Stimulated activated CD4-positive, alpha-beta T cell treated with anti-CD3 and anti-CD28 coated beads, TNF-alpha, amount 100 ng/mL, for 4 hours (primary cell): ENCODE measurements at places on chromosomes 1 and 21.

DNA sequence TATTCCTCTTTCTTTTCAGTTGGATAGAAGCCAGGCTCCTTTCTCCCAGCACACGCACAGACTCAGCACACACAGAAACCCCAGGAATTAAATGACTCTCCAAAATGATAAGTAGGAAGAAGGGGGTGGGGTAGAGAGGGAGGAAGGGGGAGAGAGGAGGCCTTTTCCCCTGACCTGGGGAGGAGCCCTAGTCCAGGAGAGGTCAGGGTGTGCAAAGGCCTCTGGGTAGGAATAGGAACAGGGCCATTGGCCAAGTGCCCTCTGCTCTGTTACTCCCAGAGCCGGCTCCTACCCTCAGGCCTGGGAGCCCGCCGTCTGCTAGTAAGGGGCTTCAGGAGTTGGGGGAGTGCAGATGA is 35.6 kb upstream of the PUM1 start:
- no peak for DNase-seq

DNA sequence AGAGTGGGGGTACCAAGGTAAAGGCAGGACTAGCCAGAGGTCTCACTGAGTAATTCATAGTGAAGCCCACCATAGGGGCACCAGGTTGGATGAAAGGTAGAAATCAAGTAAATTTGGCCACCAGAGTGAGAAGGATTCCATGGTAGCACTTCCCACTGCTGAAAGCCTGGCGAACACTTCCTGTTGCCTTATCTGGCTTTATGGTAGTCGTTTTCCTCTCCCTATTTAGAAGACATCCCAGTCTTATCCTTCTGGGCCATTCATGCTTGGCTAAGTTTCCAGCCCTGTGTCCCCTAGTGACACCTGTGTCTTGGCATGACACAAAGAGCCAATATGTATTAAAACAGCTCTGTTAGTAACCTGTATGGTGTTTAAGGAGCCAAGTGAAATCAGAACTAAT is 74.3 kb upstream of the SIPA1L2 start:
- no peak for DNase-seq

- no peak for DNase-seq
These were observed 173.0 kb downstream of the NTMT2 start for GRCh38 chr1:170318736-170319135.

- DNase-seq = peak; percentile 4
These were observed 66.9 kb upstream of the LRIF1 start for GRCh38 chr1:111030590-111030989.

- DNase-seq = no peak
These were observed 35.6 kb downstream of the EEIG2 start for GRCh38 chr1:108595507-108595906.

- DNase-seq = no peak
These were observed 85.3 kb downstream of the HHIPL2 start for GRCh38 chr1:222462601-222463000.

- DNase-seq = no peak
These were observed 15.1 kb upstream of the ATP1A4 start for GRCh38 chr1:160136121-160136925.

DNA sequence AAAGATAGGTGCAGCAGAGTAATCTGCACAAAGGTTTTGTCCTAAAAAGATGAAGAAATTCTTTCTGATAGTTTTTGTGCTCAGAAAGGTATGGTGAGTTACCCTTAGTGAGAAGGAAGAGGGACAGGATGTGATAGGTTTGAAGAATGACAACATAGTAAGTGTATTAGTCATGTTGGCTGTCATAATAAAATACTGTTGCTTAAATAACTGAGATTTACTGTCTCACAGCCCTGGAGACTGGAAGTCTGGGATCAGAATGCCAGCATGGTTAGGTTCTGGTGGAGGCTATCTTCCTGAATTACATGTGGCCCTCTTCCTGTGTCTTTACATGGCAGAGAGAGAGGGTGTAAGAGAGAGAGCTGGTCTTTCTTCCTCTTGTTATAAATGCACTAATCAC is 965.2 kb downstream of the TTLL7 start:
- no peak for DNase-seq

GRCh38 chr1:6185635-6186382 is 5.7 kb upstream of the CHD5 start:
- no peak for DNase-seq

GRCh38 chr1:157154291-157154690 is 16.1 kb upstream of the ETV3 start:
- DNase-seq = no peak

- no peak for DNase-seq
These were observed 633.5 kb downstream of the PTPRU start for GRCh38 chr1:29869802-29870201.
